ENCODE measurements at places on chromosomes 7 and 10. TPM values are rescaled to one million over a fixed set of nuclear protein-coding genes. Genes with fewer than 3 reads are reported as not detected.

- H3K4me3 ChIP-seq = no peak overlapping the region
- no peaks in the 10 kb centered on the region for H3K27me3 ChIP-seq
- DNase-seq = no peak
Observed at GRCh38 chr7:80891259-80891544, 27.6 kb downstream of the SEMA3C start.

DNA sequence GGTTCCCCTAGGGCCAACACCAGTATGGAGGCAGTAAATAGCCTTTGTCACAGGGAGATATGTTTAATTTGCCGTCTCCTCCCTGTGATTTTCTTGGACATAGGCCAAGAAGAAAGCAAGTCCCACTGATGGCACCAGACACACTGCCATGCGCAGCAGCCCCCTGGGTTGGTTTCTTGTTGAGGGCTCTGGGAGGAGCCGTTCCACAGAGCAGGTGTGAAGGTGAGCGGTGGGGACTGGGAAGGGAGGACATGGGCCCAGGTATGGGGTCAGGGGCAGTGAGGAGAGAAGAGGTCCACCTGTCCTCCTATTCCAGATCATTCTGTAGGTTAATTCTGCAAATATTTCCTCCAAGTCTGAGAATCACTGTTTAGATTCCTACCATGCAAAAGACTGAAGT, 376.1 kb downstream of the PLXNA4 start:
- no peaks in the 10 kb centered on the region for H3K27me3 ChIP-seq
- no peak for DNase-seq
- no peaks in the 10 kb centered on the region for H3K4me1 ChIP-seq

DNA sequence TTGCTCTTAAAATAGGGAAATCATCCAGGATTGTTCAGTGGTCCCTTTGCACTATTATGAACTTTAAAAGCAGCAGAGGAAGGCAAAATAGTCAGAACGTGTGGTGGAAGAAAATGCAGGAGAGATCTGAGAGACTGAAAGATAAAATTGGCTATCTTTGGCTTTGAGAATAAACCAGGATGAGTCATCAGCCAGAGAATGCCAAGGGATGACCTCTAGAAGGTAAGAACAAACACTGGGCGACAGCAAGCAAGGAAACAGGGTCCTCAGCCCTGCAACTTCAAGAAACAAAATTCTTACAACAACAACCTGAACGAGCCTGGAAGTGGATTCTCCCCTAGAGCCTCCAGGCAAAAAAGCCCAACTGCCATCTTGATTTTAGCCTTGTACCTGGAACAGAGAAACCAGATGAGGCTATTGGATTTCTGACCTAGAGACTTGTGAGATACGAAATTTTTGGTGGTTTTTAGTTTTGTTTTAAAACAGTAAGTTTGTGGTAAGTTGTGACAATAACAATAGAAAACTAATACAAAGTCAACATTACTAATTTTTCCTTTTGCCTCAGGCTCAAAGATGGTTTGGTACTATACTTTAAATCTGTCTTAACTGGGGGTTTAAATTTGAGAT, 130.2 kb upstream of the CNTNAP2 start:
- H3K27me3 ChIP-seq = no peaks in the 10 kb centered on the region
- H3K4me3 ChIP-seq = no peak overlapping the region
- H3K4me1 ChIP-seq = no peaks in the 10 kb centered on the region

DNA sequence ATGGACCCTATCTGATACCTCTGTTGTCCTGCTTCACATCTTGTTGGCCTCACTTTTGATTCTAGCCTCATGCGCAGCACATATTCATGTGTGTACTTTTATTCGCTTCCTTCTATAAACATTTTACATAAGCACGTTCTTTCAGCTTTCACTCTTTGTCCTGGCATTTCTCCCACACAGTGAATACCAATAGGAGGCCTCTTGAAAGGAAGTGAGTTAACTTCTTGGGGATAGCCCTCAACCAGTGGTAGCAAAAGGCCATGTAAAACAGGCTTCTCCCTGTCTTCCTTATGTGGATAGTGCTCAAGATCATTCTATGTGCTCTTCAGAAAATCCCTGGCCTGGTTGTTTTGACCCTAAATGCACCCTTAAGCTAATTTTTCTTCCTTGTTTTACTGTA, 633.9 kb upstream of the MBL2 start:
- H3K27me3 ChIP-seq = no peaks in the 10 kb centered on the region
- no peak overlapping the region for H3K4me3 ChIP-seq
- H3K36me3 ChIP-seq = no peaks in the 10 kb centered on the region

DNA sequence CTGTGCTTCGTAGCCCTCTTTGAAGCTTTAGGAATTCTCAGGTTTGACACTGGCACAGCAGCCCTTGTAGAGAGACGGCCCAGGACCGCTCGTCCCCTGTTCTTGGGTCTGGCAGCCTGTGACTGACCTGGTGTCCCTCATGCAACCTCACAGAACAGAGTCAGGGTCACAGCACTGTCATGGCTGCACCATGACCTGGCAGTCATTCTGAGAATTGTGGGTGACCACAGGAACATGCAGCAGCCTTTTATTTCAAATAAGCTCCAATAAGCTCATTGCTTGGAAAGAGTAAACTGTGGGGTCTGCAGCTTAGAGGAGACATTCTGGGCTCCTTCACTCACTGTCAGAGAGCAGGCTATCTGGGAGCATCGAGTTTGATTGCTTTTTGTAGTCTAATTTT, 42.5 kb downstream of the MYO1G start:
- no peaks in the 10 kb centered on the region for H3K36me3 ChIP-seq
- no peak for DNase-seq
- no peak overlapping the region for H3K4me3 ChIP-seq
- no peaks in the 10 kb centered on the region for H3K27me3 ChIP-seq

GRCh38 chr10:101467286-101467770, 113.4 kb downstream of the BTRC start:
- H3K27me3 ChIP-seq = no peaks in the 10 kb centered on the region
- no peaks in the 10 kb centered on the region for H3K4me1 ChIP-seq
- no peak for DNase-seq
- H3K4me3 ChIP-seq = no peak overlapping the region

DNA sequence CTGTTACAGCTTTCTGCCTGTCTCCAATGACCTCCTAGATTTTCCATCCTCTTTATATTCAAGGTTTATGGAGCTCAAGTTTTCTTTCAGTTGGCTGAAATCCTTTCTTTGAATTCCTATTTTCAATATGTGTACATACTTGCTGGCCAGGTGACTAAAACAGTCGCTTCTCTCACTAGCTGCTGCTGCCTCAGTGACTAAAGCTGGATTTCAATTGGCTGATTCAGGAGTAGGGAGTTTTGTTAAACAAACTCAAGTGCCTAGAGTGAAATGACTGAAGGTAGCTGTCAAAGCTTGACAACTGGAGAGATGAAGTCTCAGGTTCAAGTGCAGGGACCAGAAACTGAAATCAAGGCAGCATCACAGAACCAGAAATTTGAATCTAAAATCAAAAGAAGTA, 6.7 kb upstream of the POLR1F start:
- H3K27ac ChIP-seq = no peak overlapping the region
- no peaks in the 10 kb centered on the region for H3K36me3 ChIP-seq
- no peak overlapping the region for H3K4me3 ChIP-seq
- no peaks in the 10 kb centered on the region for H3K27me3 ChIP-seq
- DNase-seq = no peak

GRCh38 chr7:45001138-45001694, 1.2 kb downstream of the CCM2 start:
- peak overlapping the region; percentile 96 for H3K4me3 ChIP-seq
- no peaks in the 10 kb centered on the region for H3K36me3 ChIP-seq
- H3K27ac ChIP-seq = peak overlapping the region; percentile 11
- DNase-seq = no peak

DNA sequence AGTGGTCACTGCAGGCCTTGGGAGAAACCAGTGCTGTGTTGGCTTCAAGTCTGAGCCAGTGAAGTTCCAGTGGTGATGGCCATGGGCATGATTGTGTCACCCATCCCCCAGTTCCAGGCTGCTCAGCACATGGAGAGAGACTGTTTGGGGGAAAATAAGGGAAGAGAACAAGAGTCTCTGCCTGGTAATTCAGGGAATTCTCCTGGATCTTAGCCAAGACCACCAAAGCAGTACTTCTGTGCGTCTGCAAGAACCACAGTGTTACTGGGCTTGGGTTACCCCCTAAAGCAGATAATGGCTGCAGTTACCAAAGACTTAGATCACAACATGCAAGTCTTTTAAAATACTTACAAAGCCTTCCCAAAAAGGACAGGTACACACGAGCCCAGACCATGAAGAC, 225.0 kb upstream of the SEMA3C start:
- H3K27ac ChIP-seq = no peak overlapping the region
- no peak for DNase-seq
- no peaks in the 10 kb centered on the region for H3K27me3 ChIP-seq

GRCh38 chr10:61385231-61386001, 67.8 kb downstream of the TMEM26 start:
- DNase-seq = no peak
- no peaks in the 10 kb centered on the region for H3K36me3 ChIP-seq
- H3K27me3 ChIP-seq = no peaks in the 10 kb centered on the region
- H3K4me1 ChIP-seq = no peaks in the 10 kb centered on the region

WEE2 gene
- total RNA-seq = not detected

GALNT17 gene
- total RNA-seq = 29.8 TPM

FAM25A gene
- total RNA-seq = not detected

OR2A1 gene
- total RNA-seq = not detected

RAB19 gene
- not detected for total RNA-seq

NUTM2D gene
- 10.9 TPM for total RNA-seq

Measured in ascending aorta (tissue), 2 donors.